Suppressor macrophage (primary cell): ENCODE measurements at places on chromosomes 7 and 10.

GRCh38 chr7:154968336-154969001 lies 34.5 kb downstream of the PAXIP1 start:
- DNase-seq, result no peak

DNA sequence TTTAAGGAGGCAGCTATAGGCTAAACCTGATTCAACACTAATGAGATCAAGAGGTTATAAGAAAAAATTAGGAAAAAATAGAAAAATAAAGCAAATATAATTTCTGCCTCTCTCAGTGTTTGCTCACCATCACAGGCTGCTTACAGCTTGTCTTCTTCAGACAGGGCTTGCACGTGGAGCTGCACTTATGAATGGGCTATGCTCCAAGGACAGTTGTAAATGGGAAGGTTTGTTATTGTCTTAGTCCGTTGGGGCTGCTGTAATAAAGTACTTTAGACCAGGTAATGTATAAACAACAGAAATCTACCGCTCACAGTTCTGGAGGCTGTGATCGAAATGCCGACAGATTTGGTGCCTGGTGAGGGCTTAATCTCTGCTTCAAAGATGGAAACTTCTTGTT lies 219.8 kb downstream of the NEBL start:
- no peak for DNase-seq

GRCh38 chr10:88735661-88736060 lies 24.2 kb upstream of the LIPN start:
- no peak for DNase-seq

DNA sequence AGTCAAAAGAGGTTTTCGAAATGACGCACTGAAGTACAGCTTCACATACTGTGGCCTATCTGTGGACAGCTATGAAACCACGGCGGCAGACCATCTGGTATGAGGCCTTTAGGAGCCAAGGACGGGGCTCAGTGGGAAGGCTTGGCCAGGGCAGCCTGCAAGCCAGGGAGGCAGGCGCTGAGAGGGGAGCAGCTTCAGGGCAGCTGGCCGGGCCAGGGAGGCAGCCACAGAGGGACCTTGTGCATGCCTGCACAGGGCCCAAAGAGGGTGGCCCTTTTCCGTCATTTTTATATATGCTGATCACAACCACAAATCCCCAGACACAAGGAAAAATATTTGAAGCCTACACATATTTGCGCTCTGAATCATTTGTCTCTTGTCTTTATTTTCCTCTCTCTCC lies 13.5 kb downstream of the CALD1 start:
- DNase-seq, result no peak

DNA sequence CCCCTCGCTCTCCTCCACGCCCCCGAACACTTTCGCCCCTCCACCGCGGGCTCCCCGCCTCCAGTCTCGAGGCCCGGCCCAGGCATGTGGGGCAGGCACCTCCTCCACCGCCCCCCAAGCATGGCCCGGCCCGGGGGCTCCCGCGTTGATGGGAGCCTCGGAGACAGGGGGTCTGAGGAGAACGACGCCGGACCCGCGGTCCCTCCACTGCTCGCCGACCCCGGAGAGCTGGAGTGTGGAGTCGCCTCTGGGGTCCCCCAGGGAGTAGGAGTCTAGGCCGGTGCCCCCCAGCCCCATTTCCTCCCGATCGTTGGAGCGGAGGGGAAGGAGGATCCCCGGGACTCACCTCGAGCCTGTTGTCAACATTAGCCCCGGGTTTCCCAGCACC lies 206 bp downstream of the UPF2 start:
- DNase-seq, result peak; percentile 55

- DNase-seq, result no peak
Observed at GRCh38 chr10:119505131-119505551, 37.4 kb downstream of the RGS10 start.

- DNase-seq, result peak; percentile 38
Observed at GRCh38 chr10:119306986-119307392, 99.6 kb downstream of the GRK5 start.

- DNase-seq, result no peak
Observed at GRCh38 chr10:78660446-78661106, 408.2 kb upstream of the ZMIZ1 start.

GRCh38 chr10:35563261-35563891 lies 41.8 kb upstream of the GJD4 start:
- peak; percentile 68 for DNase-seq

- no peak for DNase-seq
Observed at GRCh38 chr10:866577-866941, 64.9 kb downstream of the LARP4B start.

GRCh38 chr10:132972149-132972985 lies 30.0 kb upstream of the CFAP46 start:
- DNase-seq, result no peak

DNA sequence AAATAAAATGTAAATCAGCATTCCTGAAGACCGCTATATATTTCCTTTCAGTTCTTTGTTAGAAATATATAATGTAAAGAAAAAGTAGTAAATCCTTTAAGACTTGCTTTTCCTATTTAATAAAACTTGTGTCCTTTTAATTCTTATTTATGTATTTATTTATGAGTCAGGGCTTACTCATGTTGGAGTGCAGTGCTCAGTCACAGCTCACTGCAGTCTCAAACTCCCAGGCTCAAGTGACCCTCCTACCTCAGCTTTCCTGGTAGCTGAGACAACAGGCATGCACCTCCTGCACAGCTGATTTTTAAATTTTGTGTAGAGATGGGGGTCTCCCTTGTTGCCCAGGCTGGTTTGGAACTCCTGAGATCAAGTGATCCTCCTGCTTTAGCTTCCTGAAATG lies 724.5 kb downstream of the ANKRD7 start:
- DNase-seq, result no peak

GRCh38 chr10:33129141-33129995 lies 171.3 kb upstream of the ITGB1 start:
- DNase-seq, result no peak

DNA sequence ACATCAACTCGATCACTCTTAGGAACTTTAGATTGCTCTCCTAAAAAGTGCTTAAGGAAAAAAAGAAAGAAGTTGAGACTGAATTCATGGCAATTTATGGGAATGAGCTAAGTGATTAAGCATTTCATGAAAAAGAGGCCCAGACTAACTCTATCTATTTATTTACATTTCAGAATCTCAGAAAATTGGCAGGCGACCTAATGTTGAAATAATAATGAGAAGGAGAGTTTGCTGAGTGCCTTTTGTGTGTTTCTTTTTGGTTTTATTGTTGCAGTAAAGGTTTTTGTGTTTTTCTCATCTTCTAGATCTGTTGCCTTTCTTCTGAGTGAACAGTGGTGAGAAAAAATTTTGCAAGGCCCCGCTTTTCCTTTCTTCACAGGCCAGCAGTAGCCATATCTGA lies 3.8 kb downstream of the GRK5 start:
- DNase-seq, result no peak

DNA sequence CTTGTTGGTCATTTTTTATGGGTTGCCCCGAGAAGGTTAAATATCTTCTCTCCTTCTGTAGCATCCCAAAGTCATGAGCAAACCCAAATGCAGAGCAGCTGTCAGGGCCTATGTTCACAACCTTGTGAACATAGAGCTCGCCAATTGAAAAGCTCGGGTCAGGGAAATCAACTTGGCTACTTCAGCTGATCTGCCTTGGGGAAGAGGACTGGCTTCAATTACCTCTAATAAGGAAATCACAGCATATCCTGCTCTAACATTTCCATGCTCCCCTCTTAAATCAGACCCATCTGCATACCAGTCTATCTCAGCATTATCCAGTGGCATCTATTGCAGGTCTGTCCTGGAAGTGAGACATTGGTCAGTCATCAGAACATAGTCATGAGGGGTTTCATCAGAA lies 105.6 kb downstream of the ANKRD26 start:
- DNase-seq, result no peak

DNA sequence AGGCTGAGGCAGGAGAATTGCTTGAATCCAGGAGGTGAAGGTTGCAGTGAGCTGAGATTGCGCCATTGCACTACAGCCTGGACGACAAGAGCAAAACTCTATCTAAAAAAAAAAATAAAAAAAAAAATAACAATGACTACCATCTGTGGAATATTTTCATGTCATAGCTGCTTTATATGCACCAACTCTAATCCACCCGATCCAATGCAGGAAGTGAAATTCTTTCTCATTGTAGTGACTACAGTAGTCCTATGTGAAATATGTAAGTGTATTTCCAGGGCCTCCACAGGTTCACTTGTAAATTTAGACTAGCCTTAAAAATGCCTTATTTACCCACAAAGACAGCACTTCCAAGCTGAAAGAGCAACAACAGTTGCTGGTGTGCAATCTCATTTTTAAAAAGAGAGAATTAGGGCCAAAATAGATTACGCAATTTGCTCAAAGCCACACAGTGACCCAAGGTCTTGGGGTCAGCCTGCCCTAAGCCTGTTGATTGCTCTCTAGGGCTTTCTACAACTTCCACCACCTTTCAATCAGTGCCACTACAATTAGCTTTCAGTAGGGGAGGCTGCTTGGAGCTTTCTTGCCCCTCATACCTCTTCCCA lies 25.8 kb upstream of the EGFR start:
- DNase-seq, result no peak

DNA sequence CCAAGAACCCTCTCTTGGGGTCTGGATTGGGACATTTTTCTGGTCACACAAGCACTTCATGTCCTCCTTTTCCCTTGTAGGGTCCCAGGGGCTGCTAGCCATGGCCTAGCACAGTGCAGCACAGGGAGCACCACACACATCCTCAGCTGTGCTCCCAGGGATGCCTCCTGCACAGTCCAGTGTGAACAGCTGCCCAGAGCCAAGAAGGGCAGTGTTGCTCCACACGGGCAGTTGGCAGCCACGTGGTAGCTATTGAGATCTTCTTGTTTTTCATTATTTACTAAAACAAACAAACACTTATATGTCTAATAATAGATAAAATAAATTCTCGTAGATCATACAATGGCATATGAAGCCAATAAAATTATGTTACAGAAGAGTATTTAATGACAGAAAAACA lies 13.9 kb upstream of the LANCL2 start:
- no peak for DNase-seq

DNA sequence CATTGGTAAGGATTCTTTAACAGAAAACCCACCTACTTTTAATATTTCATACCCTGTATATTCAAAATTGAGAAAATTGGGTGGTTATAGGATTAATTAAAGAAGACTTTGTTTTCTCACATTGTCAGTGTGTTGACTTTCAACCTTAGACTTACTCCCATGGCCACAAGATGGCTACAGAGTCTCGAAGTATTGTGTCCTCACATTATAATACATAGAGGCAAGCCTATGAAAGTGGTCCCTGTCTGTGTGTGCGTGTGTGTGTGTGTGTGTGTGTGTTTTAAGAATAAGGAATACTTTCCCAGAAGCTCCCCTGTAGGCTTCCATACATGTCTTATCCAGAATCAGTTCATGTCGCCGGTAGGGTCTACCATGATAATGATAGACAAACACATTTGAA lies 180.0 kb downstream of the PHF14 start:
- no peak for DNase-seq

- peak; percentile 39 for DNase-seq
Observed at GRCh38 chr10:50362547-50363125, 111.3 kb upstream of the ASAH2 start.

DNA sequence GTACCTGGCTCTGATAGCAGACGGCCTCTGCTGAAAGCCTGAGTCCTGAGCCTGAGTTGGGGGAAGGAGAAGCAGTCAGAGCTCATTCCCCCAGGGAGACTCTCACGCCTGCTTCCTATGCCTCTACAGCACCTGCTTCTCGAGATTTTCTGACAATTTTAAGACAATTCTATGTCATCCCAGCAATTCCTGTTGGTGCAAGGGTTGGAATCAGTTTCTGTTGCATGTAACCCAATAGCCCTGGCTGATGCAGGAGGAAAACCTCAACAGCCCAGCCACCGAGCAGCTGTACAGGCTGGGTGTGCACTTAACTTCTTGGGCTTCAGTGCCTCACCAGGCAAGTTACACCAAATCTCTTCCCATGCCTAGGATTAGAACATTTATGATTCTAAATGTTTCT lies 134.7 kb downstream of the GLI3 start:
- no peak for DNase-seq

DNA sequence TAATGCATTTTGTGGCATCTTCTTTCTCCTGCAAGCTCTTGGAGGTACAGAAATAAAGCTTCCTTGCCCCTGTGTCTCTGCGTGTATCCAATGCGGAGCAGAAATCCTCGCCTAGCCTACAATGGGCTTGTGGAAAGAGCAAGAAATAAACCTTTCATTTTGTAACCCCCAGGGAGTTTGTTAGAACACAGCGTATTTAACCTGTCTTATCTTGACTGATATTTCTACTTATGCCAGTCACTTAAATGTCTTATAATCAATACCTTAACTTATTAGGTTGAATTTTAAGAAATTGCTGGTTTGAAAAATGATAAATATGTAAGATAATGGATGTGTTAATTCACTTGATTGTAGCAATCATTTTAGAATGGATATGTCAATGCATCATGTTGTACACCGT lies 629.8 kb upstream of the IGFBP3 start:
- DNase-seq, result no peak

- DNase-seq, result no peak
Observed at GRCh38 chr7:71350680-71351079, 218.7 kb downstream of the GALNT17 start.

- DNase-seq, result no peak
Observed at GRCh38 chr7:120837599-120837998, 20.3 kb downstream of the TSPAN12 start.

DNA sequence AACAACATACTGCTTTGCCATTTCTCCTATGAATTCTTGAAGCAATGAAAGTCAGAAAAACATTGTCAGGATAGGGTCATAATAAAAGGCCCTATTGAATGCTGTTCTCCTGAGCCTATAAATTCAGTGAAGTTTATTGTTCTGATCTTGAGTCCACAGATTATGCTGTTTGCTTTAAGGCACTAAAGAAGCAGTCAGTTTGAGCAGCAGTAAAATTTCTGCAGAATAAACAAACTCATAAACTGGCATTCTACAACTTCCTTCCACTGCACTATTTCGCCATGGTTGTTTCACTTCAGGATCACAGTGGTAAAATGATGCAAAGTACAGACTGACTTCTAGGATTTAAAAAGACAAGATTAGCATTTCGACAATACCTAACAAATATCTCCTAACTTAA lies 503.2 kb downstream of the SH2D4B start:
- DNase-seq, result no peak

DNA sequence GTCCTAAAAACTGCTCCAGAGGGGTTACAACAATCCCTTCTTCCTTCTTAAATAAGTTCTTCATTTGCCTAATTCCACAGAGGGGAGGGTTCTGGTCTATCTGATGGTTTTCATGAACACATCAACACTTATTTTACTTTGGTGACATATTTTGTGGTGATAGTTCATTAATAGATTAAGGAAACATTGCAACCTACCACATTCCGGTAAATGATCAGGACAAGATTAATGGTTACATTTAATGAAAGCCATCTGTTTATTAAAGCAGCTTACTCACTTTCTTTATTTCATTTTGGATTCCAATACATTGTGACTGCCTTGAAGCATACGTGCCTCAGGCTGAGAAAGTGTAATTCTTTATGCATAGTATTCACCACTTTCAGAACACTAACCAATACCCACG lies 101.0 kb downstream of the SKIDA1 start:
- no peak for DNase-seq

DNA sequence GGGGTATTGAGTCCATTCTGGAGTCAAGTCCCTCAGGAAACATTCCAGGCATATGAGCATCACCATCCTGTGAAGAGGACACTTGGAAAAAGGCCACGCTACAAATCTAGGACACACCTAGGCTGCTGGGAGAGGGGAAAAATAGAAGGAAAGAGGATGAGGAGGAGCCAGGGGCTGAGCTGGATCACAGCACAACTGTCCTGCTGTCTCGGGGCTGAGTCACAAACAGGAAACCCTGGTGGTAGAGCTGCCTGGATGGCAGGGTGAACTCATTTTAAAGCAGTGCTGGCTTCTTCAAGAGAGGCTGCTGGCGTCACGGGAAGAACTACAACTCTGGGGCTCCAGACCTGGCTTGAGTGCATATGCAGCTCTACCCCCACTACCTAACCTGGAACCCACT lies 151.5 kb downstream of the RNF216 start:
- DNase-seq, result peak; percentile 56
